Kidney glomerular epithelial cell (primary cell): ENCODE measurements at places on chromosomes 7 and 10.

DNA sequence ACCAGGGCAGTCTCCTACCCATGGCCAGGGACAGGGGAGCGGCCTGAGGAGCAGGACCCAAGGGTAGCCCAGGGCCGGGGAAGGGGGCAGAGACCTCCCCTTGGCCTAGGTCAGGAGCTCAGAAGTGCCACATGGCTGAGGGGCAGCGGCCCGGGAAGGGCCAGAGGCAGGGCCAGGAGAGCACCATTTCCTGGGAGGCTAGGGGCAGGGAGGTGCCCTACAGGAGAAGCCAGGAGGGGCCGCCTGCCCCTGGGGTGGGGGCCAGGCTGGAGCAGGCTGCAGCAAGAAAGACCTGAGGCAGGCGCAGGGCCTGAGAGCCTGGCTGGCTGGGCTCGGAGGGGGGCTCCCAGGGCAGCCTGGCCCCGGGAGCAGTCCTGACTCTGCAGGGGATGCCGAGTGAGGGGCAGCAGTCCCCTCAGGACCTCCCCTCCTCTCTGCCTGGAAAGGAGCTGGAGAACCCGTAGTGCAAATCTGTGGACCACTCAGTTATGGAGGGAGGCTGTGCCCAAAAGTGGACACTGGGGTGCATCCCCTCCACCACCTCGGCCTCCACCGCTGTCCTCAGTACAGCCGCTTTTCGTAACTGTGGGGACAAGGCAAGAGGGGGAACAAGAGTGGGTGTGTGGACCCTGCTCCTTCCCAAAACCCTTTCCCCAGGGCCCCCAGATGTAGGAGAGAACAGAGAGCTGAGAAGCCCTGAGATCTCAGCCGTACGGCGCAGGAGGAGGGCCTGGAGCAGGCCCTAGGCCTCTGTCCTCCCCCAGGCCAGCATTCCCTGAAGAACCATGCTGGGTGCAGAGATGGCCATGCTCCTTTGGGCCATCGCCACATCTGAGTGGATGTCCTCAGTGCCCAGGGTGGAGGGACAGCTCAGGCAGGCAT, 17.1 kb downstream of the IMPDH1 start:
- no peak for DNase-seq

GRCh38 chr7:2159176-2159520, 73.6 kb downstream of the MAD1L1 start:
- DNase-seq: no peak

GRCh38 chr10:127873901-127874470, 18.8 kb downstream of the CLRN3 start:
- DNase-seq: no peak

DNA sequence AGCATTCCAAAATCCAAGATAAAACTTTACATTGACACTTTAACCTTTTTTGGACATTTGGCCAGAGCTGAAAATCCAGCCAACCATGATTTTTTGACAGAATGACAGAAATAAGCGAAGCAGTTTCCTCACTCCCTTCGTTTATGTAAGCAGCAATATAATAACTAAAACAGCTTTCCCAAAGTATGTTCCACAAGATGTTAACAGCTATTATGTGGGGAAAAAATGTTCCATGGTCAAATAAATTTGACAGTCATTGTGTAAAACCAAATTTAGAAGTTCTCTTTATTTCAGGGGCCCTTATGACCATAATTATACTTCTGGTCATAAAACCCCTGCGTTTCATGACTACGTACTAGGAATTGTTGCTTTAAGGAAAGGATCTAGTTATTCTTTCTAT, 416.5 kb downstream of the MAGI2 start:
- DNase-seq: no peak

DNA sequence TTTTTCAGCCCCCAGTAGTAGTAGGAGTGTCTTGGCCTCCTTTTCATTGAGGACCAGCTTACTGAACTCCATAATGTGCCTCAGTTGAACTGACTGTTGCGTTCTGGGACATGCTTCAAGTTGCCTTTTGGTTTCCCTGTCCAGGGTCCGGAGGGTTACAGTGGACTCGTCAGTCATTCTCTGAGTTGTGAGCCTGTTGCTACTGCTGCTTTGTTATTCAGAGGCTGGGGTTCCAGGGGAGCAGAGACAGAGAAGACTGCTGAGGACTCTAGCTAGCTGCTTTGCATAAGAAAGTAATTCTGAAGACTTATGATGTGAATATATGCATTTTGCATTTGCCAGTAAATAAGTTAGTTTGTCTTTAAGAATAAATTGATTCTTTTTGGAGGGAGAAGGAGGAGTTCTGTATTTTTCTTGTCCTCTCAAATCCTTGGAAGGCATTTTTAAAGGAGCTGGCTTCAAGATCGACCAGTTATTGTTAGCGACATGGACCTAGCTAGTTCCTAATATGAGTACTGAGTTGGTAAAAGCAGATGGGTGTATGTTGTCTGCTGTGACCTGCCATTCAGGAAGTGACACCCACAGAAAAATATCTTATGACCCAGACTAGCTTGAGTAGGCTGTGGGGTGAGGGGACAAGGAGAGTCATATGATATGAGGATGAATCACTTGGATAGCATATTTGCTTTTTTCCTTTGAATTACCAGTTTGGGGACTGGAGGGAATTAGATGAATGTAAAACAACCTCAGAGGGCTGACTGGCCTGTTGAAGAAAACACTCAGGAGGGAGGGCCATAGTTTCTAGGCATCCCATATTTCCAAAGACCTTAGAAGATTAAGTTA, 8.3 kb downstream of the PI4K2A start:
- DNase-seq: peak; percentile 73

- DNase-seq: no peak
These were observed 45.5 kb upstream of the CABCOCO1 start for GRCh38 chr10:61617180-61617579.

DNA sequence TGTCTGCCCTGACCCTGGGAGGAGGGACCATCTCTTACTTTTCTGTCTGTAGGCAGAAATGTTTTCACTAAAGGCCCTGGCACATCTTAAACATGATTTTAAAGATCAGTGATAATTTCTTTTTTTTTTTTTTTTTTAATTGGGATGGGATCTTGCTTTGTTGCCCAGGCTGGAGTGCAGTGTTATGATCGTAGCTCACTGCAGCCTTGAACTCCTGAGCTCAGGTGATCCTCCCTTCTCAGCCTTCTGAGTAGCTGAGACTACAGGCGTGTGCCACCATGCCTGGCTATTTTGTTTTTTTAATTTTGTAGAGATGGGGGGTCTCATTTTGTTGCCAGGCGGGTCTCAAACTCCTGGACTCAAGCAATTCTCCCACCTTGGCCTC, 65.3 kb downstream of the RBM20 start:
- DNase-seq: no peak

GRCh38 chr10:116385994-116386809, 41.4 kb upstream of the PNLIPRP3 start:
- peak; percentile 39 for DNase-seq

DNA sequence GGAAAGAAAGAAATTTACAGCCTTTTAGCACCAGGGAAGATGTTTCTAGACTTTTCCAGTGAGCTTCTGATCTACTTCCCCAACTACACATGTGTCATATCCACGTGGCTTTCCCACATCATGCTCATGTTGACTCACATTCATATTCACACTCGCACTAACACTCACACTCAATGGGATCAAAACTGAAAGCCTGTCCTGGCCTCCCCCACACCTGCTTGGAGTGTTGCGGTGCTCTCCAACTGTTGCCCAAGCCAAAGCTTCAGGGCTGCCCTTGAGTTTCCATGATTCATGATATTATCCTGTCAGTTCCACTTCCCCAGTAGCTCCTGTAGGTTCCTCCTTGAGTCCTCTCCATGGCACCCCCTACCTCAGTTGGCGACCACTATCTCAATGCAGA, 444.4 kb downstream of the GATA3 start:
- DNase-seq: no peak

- DNase-seq: peak; percentile 74
These were observed 4.8 kb downstream of the STRIP2 start for GRCh38 chr7:129438839-129439651.

GRCh38 chr7:44881610-44882009, 3.7 kb downstream of the PURB start:
- peak; percentile 11 for DNase-seq

GRCh38 chr7:7257899-7258692, 75.8 kb downstream of the C1GALT1 start:
- DNase-seq: peak; percentile 66

- DNase-seq: no peak
These were observed 288.7 kb upstream of the IGFBP3 start for GRCh38 chr7:46209611-46210388.

GRCh38 chr7:54879776-54880175, 120.8 kb upstream of the SEC61G start:
- DNase-seq: peak; percentile 68

GRCh38 chr10:132920101-132920925, 22.1 kb downstream of the CFAP46 start:
- DNase-seq: no peak

DNA sequence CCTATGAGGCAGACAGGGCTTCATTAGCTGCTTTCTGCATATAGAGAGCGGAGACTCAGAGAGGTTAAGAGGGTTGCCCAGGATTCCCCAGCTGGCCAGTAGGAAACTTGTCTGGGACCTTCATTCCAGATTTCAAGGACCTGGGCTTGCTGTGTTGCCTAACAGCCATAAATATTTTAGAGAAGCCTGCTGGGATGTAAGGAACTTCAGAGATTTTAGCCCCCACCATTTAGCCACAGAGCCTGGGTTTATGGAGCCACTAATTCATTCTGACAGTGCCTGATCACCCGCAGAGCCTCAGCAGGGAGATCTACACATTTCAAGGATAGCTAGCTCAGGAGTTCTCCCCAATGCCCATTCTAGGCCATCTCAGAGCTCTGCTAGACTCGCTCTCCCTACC, 56.6 kb upstream of the TRUB1 start:
- DNase-seq: no peak

DNA sequence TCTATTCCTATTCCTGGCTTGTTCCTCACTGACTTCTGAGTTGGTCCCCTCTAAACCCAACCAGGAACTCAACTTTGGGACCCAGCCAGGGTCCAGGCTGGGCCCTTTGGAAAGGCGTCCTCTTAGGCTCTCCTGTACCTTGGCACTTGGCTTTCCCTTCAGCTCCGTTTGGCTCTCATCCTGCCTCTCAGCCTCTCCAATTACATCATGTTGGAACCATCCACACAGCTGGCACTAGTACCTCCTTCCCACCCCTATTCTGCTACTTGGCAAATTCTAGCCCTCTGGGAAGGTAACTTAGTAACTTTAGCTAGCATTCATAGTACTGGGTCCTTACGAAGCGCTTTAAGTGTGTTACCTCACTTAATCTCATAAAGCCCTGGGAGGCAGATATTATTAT, 205.3 kb upstream of the HABP2 start:
- no peak for DNase-seq

GRCh38 chr7:129499999-129500398, 2.3 kb upstream of the SMKR1 start:
- no peak for DNase-seq

DNA sequence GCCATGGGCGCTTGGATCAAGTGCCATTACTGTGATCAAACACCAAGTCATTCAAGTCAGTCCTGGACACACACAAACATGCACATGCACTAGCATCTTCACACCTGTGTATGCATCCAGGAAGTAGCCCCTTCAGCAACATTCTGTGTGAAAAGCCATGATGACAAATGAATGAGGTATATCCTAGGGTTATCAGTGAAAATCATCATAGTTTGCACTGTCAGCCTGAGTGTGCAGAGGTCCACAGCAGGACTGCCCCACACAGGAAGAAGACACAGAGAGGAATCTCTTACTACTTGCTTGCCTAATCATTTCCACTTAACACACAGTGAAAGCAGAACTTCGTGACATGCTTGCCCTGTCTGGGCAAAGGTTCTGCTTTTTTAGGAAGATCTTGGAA, 184.0 kb upstream of the ADO start:
- no peak for DNase-seq

- no peak for DNase-seq
These were observed 34.6 kb upstream of the SLC35G1 start for GRCh38 chr10:93859049-93859655.

DNA sequence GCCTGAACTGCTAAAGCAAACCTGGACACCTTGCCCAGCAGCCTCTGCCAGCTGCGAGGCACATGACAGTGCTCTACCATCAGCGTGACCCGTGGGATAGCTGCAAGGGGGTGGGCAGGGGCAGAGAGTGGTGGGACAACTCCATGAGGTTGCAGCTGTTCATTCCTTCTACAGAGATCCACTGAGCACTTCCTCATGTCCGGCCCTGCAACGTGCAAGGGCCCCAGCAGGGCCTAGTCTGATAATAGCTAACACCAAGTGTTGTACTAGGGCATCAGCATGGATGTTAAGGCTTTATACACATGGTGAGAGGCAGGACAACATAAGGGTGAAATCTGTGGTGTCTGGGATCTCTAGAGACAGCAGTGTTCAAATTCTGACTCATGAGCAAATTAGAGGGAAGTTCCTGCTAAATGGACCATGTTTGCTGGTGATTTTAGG, 14.3 kb downstream of the NOD1 start:
- no peak for DNase-seq

GRCh38 chr10:97921581-97922021, 72.0 kb downstream of the GOLGA7B start:
- DNase-seq: peak; percentile 75

DNA sequence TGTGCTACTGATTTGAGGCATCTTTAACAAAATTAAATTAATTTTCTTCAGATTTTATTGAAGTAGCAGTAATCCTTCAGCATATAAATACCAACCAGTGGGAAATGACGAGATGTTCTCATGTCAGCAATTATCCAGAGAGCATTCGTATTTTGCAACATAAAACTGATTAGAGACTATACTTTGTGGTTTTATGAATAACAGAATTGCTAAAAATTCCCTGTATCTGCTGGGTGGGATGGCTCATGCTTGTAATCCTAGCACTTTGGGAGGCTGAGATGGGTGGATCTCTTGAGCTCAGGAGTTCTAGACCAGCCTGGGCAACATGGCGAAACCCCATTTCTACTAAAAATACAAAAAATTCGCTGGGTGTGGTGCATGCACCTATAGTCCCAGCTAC, 56.9 kb downstream of the ATAD1 start:
- no peak for DNase-seq

DNA sequence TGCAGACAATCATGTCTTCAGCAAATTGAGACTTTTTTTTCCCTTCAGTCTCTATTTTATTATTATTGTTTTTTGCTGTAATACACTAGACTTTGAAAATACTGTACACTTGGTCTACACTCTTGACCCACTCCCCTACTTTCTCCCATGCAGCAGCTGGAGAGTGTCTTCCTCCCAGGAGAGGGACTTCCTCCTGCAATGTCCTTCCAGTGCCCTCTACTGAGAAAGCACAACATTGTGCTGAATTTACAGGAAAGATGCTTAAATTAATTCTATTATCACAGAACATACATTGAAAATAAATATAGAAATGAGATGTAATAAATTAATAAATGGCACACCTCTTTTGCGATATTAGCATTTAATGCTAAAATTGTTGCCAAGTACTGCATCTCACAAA, 411.3 kb downstream of the CCSER2 start:
- no peak for DNase-seq

DNA sequence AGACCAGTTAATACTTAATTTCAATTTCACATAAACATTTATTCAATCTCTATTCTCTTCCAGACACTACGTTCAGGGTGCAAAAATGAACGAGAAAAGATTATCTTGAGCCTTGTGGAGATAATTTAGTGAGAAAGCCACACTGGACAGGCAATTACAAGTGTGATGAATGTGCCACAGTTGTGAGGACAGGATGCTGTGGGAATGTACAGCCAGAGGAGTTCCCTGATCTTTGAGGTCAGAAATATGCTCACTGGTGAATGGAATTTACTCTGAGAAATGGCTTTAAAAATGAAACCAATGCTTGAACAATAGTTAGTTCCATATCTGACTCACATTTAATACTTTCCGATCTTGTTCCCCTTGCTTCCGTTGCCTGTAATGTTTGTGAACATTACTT, 864.8 kb downstream of the GATA3 start:
- DNase-seq: no peak
